ENCODE measurements at places on chromosomes 4 and X. TPM values are rescaled to one million over a fixed set of nuclear protein-coding genes. Genes with fewer than 3 reads are reported as not detected.

NRK gene
- under 0.01 TPM for total RNA-seq

RTL3 gene
- not detected for total RNA-seq

KCTD8 gene
- total RNA-seq = 0.20 TPM

OCRL gene
- total RNA-seq = 11.9 TPM

RBM47 gene
- total RNA-seq = not detected

CT45A1 gene
- not detected for total RNA-seq

FREM3 gene
- 0.22 TPM for total RNA-seq

GLOD5 gene
- total RNA-seq = not detected

SATL1 gene
- not detected for total RNA-seq

VSIG4 gene
- not detected for total RNA-seq

RAB28 gene
- 11.9 TPM for total RNA-seq

SLC7A11 gene
- 5.4 TPM for total RNA-seq

PPBP gene
- total RNA-seq = not detected

GDPD2 gene
- total RNA-seq = not detected

SAGE1 gene
- total RNA-seq = not detected

ARMCX4 gene
- 4.2 TPM for total RNA-seq

OCIAD1 gene
- total RNA-seq = 53.0 TPM
